ENCODE measurements at places on chromosomes 7 and 10. TPM values are rescaled to one million over a fixed set of nuclear protein-coding genes. Genes with fewer than 3 reads are reported as not detected.

LLCFC1 gene
- total RNA-seq: 38.5 TPM

TMEM213 gene
- total RNA-seq: not detected

TRIM50 gene
- total RNA-seq: 16.3 TPM

ANKRD26 gene
- 13.8 TPM for total RNA-seq

DNA sequence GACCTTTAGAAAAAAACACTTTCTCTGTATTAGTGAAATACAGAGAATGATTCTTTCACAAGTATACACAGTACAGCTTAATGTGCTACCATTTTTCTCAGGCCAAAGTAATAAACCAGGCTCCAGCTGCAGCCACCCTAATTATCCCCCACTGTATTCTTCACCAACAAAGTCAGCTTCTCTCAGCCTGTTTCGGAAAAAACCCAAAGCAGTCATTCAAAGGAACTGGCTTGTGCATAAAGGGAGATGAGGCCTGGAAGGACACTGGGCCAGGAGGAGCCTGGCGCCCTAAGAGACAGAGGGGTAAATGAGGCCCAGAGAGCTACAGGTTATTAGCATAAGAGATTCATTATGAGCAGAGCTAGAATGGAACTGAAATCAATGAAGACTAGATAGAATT lies 9.2 kb downstream of the USP54 start:
- DNase-seq: no peak
- no peaks in the 10 kb centered on the region for H3K27me3 ChIP-seq
- peaks cover 18% of the 10 kb centered on the region for H3K4me1 ChIP-seq
- no peak overlapping the region for H3K4me3 ChIP-seq
- no peaks in the 10 kb centered on the region for H3K36me3 ChIP-seq
- H3K27ac ChIP-seq: no peak overlapping the region

- H3K36me3 ChIP-seq: no peaks in the 10 kb centered on the region
- DNase-seq: no peak
- H3K27ac ChIP-seq: no peak overlapping the region
These were observed 61.5 kb upstream of the NKX6-2 start for GRCh38 chr10:132847416-132847777.

- no peak overlapping the region for H3K4me3 ChIP-seq
- no peaks in the 10 kb centered on the region for H3K36me3 ChIP-seq
These were observed 52.0 kb downstream of the GTF2IRD1 start for GRCh38 chr7:74505471-74506324.

DNA sequence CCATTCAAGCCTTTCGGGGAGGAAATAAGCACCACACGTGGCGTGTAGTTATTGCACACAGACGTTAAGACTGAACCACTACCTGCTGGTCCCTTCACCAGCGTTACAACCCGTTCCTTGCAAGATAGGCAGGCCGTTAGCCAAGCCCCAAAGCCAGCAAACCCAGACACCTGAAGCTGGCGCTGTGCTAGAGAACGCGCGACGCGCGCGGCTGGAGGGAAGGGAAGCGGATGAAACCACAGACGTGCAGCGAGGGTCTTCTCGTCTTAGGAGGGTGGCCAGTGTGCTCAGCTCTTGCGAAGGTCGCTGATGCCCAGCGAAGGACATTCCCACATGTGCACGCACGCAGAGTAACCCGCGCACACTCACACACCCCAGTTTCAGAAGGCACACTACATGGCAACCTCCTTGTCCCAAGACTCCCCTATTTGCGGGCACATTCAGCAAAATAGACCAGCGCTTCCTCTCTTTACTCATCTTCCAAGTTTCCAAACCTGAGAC lies 980 bp downstream of the TMEM26 start:
- no peaks in the 10 kb centered on the region for H3K4me1 ChIP-seq
- peak; percentile 30 for DNase-seq
- no peaks in the 10 kb centered on the region for H3K27me3 ChIP-seq
- H3K36me3 ChIP-seq: no peaks in the 10 kb centered on the region

DNA sequence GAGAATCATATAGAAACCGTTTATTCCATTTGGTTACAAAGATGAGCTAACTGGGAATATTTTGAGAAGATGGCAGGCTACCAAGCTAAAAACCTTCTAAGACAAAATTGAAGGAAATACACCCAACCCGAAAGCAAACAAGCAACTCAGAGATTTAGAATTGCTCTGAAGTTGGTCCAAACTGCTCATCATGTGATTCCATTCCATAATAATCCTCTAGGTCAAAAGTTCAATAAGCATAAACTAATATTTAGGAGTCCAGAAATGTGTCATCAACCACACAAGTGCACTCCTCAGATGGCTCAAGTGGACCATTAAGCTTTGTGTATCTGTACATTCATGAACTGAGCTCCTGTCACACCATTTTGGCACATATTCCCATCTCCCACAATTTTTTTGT lies 28.7 kb downstream of the DGKI start:
- H3K4me1 ChIP-seq: peaks cover 9% of the 10 kb centered on the region
- no peak for DNase-seq
- no peak overlapping the region for H3K4me3 ChIP-seq
- H3K36me3 ChIP-seq: no peaks in the 10 kb centered on the region

Measured in testis (tissue), 5 donors.